ENCODE measurements at places on chromosomes 6 and 20. TPM values are rescaled to one million over a fixed set of nuclear protein-coding genes. Genes with fewer than 3 reads are reported as not detected.

Gene PFDN4
- total RNA-seq: 69.1 TPM

Gene SCAF8
- total RNA-seq: 78.5 TPM

Gene OXT
- 0.64 TPM for total RNA-seq

Gene EBF4
- total RNA-seq: 4.3 TPM

Gene TRAPPC3L
- total RNA-seq: not detected

Gene BAG2
- 8.4 TPM for total RNA-seq

Gene PRKN
- total RNA-seq: 2.0 TPM

Gene PLA2G7
- 1.7 TPM for total RNA-seq

Gene CDH26
- total RNA-seq: 0.79 TPM

DNA sequence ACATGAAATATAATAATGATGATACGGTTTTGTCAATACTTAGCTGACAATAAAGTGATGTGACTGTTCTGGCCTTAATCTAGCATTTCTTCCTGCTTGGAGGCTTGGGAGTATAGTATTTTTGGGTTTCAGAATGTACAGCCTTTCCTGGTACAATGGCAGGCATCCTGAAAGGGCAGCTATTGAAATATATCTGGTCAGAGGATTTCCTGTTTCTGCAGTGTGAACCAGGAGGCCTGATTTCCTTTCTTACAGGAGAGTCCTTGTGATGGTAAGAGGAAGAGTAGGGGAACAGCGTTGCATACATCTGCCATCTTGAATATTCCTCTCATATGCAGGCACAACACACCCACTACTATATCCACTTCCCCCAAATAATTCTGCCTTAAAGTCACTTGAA, 93.7 kb downstream of the MYO6 start:
- peaks cover 19% of the 10 kb centered on the region for H3K36me3 ChIP-seq
- no peak for DNase-seq
- H3K27me3 ChIP-seq: no peaks in the 10 kb centered on the region
- no peak overlapping the region for H3K27ac ChIP-seq
- H3K4me3 ChIP-seq: no peak overlapping the region

GRCh38 chr6:130362128-130362527, 3.7 kb upstream of the TMEM200A start:
- H3K27ac ChIP-seq: no peak overlapping the region
- no peaks in the 10 kb centered on the region for H3K27me3 ChIP-seq
- DNase-seq: no peak
- H3K4me1 ChIP-seq: no peaks in the 10 kb centered on the region

GRCh38 chr6:150069706-150070105, 785 bp upstream of the ULBP3 start:
- H3K36me3 ChIP-seq: peaks cover 5% of the 10 kb centered on the region
- no peaks in the 10 kb centered on the region for H3K4me1 ChIP-seq
- H3K4me3 ChIP-seq: peak overlapping the region; percentile 43

DNA sequence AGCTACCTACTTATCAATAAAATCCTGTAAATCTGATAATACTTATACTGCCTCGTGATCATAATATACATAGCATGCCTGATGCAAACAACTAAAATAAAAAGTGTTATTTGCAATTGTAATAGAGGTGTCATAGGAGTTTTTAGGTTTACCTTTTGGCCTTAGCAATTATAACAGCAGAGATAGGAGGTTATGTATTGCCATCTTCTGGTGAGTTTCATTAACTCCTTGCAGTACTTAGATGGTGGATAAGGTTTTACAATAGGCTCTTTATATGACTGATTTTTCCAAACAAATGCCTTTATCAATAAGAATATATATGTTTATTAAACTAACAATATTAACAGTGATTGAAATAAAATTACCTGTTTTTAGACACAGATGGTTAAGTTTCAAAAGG, 27.8 kb upstream of the MYCT1 start:
- no peaks in the 10 kb centered on the region for H3K36me3 ChIP-seq
- no peaks in the 10 kb centered on the region for H3K4me1 ChIP-seq
- H3K27ac ChIP-seq: no peak overlapping the region
- no peaks in the 10 kb centered on the region for H3K27me3 ChIP-seq
- no peak overlapping the region for H3K4me3 ChIP-seq

DNA sequence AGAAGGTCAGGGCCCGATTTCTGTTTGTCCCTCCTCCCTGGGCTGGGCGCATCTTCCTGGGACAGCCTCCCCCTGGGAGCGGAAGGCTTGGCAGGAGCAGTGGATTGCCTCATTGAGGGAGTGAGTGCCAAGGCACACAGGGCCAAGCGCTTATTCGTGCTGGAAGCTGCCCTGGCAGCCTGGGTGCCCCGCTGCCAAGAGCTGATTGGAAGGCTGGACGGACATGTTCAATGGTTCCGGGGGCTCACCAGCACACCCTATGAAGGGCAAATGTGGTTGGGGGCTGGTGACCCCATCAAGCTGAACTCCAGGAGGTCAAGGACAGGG, 10.3 kb upstream of the ZNF831 start:
- no peaks in the 10 kb centered on the region for H3K36me3 ChIP-seq
- DNase-seq: no peak
- H3K4me1 ChIP-seq: no peaks in the 10 kb centered on the region
- no peaks in the 10 kb centered on the region for H3K27me3 ChIP-seq

DNA sequence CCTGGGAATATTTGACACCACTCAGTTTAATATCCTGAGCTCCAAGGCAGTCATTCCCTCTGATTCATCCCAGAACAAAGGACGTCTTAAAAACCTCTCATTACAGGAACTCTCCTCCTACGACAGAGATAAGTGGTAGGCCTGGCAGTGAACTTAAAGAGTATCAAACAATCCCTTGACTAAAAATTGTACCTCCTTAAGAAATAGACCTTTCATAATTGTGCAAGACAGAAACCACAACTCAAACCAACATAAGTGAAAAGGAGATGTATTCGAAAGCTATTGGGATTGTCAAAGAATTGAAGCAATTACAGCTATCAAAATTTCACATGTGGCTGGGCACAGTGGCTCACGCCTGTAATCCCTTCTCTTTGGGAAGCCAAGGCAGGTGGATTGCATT, 19.1 kb upstream of the BNIP5 start:
- no peaks in the 10 kb centered on the region for H3K27me3 ChIP-seq
- H3K4me1 ChIP-seq: 0 out of 2 replicates have a peak, but pooled peaks cover 1% of the 10 kb centered on the region
- no peak overlapping the region for H3K27ac ChIP-seq
- no peaks in the 10 kb centered on the region for H3K36me3 ChIP-seq
- no peak for DNase-seq

DNA sequence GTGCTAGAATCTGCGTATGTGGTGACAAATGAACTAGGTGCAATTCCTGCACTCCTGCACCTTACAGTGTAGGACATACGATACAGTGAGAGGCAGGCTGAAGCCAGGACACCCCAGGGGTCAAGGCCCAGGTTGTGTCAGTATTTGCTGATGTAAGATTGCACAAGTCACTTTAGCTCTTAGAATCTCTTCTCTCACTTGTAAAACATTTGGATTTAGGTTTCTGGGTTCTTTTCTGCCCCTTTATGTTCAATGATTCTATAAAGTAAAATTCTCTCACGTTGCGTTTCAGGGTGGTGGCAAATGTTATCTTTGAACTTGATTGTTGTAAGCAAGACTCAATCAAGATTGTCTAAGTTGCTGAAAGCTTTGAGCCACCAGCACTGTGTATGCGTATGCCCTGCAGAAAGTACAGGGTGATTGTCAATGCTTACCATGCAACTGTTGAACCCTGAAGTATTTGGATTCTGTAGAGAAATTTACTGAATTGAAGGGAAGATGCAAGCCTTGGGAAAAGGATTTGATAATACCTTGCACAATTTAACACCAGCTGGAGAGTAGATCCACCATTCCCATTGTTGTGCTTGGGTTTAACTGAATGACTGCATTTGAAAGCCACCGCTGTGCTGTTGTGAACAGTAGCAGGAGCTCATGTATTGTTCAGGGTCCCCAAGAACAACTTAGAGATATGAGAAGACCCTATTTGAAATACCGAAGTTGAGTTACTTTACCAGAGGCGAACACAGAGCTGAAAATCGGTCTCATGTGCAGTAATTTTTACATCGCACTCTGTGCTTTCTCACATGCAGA, 106.1 kb upstream of the CITED2 start:
- no peak for DNase-seq
- H3K27ac ChIP-seq: no peak overlapping the region
- H3K36me3 ChIP-seq: no peaks in the 10 kb centered on the region
- H3K4me1 ChIP-seq: peaks cover 13% of the 10 kb centered on the region

DNA sequence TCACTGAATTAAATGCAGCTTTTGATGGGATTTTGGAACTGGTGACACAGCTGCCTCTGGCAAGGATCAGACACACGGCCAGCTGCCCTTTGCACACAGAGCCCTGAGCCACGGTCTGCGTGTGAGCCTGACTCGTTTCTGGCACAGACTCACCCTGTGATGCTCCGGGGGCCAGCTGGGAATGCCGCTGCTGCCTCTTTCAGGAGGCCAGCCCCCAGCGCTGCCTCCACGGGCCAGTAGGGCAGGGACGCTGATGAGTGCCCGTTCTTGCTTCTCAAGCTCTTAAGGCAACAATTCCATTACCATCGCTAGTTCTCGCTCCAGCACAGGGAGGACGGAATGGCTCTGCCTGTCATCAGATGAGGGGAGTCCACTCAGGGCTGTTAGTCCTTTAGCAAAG, 61.6 kb downstream of the IRF4 start:
- H3K36me3 ChIP-seq: peaks cover 21% of the 10 kb centered on the region
- DNase-seq: peak; percentile 29
- H3K27me3 ChIP-seq: no peaks in the 10 kb centered on the region
- no peak overlapping the region for H3K27ac ChIP-seq
- no peaks in the 10 kb centered on the region for H3K4me1 ChIP-seq
- no peak overlapping the region for H3K4me3 ChIP-seq

DNA sequence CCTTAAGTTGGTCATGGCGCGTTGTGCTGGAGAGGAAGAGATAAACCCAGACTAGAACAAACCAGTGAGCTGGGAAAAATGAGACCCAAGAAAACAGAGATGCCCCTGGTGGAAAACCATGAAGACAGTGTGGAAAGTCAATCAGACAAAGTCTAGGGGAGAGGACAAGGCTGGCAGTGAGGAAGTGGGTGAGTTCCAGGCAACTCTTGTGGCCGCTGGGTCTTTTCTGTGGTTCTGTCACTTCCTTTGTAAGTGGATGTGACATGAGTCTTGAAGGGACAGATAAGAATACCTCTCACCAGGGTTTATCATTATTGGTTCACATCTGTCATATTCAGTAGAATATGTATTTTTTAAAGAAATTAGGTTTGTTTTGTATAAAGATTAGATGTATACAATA, 738.4 kb downstream of the DHX35 start:
- H3K36me3 ChIP-seq: no peaks in the 10 kb centered on the region
- DNase-seq: no peak
- H3K27me3 ChIP-seq: no peaks in the 10 kb centered on the region

DNA sequence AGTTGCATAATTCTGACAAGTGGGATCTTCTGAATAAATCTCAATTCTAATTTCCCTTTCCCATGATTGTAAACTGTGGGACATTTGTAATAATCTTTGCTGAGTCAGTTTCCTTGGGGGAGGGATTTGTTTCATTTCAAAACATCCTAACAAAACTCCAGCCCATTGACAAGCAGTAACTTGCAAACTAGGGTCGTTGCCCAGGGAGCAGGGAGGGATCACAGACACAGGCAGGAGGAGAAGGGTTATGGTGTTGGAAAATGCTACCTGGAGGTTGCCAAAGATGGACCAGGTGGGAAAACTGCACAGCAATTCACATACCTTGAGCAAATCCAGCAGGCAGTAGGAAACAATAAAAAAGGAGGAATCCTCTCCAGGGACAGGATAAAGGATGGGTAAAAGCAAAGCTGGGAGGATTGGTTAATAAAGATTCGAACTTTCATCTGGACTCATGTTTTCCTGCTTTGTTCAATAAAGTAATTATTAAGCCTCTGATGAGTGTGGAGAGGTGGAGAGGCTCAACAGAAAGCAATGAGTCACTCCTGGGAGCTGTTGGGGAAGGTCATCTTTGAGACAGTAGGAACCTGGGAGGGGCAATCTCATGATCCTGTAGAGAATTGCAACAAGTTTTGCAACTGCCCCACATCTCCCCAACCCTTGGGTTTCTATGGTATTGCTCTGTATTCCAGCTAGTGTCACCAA, 87.3 kb upstream of the AKIRIN2 start:
- no peak overlapping the region for H3K27ac ChIP-seq
- no peaks in the 10 kb centered on the region for H3K36me3 ChIP-seq
- H3K27me3 ChIP-seq: no peaks in the 10 kb centered on the region
- DNase-seq: no peak
- peaks cover 6% of the 10 kb centered on the region for H3K4me1 ChIP-seq
- H3K4me3 ChIP-seq: no peak overlapping the region

GRCh38 chr20:21968486-21968885, 263.0 kb downstream of the PAX1 start:
- H3K4me1 ChIP-seq: no peaks in the 10 kb centered on the region
- no peak overlapping the region for H3K27ac ChIP-seq
- no peak overlapping the region for H3K4me3 ChIP-seq
- no peaks in the 10 kb centered on the region for H3K27me3 ChIP-seq
- H3K36me3 ChIP-seq: no peaks in the 10 kb centered on the region

GRCh38 chr6:118786596-118787453, 107.1 kb upstream of the ASF1A start:
- no peaks in the 10 kb centered on the region for H3K36me3 ChIP-seq
- no peaks in the 10 kb centered on the region for H3K4me1 ChIP-seq
- H3K4me3 ChIP-seq: no peak overlapping the region

GRCh38 chr6:142440600-142441293, 138.9 kb downstream of the ADGRG6 start:
- peaks cover 4% of the 10 kb centered on the region for H3K4me1 ChIP-seq
- no peaks in the 10 kb centered on the region for H3K27me3 ChIP-seq
- H3K27ac ChIP-seq: peak overlapping the region; percentile 43
- H3K36me3 ChIP-seq: no peaks in the 10 kb centered on the region

DNA sequence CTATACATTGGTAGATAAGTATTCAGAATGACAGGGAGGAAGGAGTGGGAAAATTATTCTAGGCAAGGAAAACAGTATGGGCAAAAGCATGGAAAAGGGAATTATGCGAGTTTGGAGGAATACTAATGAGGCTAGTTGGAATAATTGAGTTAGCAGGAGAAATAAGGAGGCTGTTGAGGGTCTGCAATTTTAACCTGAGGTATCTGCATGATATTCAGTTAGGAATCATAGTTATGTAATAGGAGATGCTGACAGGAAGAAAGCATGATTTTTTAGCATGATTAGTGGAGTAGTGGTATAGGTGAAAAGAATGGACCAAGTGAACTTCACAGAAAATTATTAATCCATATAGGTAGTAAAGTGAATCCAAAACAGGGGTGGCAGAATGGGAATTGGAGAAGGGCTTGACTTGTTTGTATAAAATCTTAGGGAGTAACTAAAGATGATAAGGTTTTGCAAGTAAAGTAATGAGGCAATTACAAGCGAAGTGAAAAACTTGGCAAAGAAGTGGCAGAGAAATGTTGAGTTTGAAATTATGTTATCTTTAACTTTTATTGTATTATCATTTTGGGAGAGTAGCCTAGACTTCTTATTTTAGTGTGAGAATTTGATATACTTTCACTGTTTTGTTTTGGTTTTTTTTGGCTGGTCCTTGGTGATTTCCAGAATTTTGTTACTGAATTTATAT, 5.7 kb downstream of the STXBP5 start:
- H3K27ac ChIP-seq: no peak overlapping the region
- no peaks in the 10 kb centered on the region for H3K36me3 ChIP-seq
- no peak for DNase-seq
- H3K4me1 ChIP-seq: no peaks in the 10 kb centered on the region

GRCh38 chr20:51341581-51341980, 200.9 kb downstream of the NFATC2 start:
- no peak overlapping the region for H3K27ac ChIP-seq
- DNase-seq: no peak
- H3K27me3 ChIP-seq: no peaks in the 10 kb centered on the region
- H3K4me3 ChIP-seq: no peak overlapping the region
- peaks cover 3% of the 10 kb centered on the region for H3K36me3 ChIP-seq

- no peak overlapping the region for H3K27ac ChIP-seq
- H3K4me1 ChIP-seq: no peaks in the 10 kb centered on the region
- H3K27me3 ChIP-seq: no peaks in the 10 kb centered on the region
- peaks cover 6% of the 10 kb centered on the region for H3K36me3 ChIP-seq
Measured at GRCh38 chr20:19688031-19688806, 69.8 kb upstream of the RIN2 start.
